ENCODE measurements at places on chromosomes 2 and 18.
A peak's percentile ranks its signal among the peaks of the same experiment; 100 is the strongest.

- no peak for DNase-seq
Observed at GRCh38 chr18:40841467-40841866, 1113.6 kb upstream of the PIK3C3 start.

- DNase-seq = no peak
Observed at GRCh38 chr18:9109523-9109922, 7.0 kb downstream of the NDUFV2 start.

DNA sequence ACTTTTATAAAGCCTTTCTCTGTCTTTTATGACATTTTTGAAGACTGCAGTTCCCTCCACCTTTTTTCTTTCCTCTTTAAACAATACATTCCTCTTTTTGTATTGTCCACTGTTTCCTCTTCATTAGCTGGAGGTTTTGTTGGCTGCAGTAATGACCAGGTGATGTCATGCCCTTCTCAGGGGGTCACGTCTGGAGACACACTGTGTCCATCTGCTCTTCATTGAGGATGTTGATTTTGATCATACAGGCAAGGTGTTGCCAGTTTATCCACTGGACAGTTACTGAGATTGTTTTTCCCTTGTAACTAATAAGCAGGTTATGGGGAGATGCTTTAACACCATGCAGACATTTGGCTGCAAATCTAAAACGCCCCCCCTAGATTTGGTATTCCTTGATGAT lies 19.8 kb downstream of the ZNF407 start:
- DNase-seq = no peak

- peak; percentile 67 for DNase-seq
Observed at GRCh38 chr2:219159771-219160185, 837 bp downstream of the NHEJ1 start.

DNA sequence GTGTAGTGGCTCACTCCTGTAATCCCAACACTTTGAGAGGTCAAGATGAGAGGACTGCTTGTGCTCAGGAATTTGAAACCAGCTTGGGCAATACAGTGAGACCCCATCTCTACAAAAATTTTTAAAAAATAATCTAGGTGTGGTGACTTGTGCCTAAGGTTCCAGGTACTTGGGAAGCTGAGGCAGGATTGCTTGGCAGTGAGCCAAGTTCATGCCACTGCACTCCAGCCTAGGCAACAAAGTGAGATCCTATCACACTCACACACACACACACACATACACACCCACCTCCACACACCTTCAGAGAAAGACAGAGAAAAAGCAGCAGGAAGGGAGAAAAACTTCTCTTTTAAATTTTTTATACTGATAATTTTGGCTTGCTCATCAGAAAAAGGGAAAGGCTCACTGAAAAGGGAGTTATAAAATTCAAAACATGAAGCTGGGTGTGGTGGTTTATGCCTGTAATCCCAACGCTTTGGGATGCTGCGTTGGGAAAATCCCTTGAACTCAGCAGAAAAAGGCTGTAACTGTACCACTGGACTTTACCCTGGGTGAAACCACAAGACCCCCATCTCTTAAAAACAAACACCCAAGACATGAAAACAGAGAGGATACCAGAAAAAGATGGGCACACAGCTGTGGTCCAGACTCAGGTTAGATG lies 25.7 kb downstream of the FAM168B start:
- DNase-seq = no peak

DNA sequence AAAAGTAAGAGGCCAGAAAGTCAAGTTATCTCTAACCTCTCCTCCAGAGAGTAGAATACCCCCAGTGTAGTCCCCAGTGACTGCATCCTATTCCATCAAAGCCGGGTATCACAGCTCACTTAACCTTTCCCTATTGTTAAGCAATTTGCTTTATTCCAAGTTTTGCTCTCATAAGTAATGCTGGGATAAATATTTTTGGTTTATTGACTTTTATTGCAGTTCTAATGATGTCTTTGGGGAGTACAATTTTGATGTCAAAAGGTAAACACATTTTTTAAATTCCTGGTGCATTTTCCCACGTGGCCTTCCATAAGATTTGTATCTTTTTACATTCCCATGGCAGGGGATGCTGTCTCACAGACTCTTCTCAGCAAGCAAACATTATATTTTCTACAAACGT lies 43.3 kb downstream of the CMPK2 start:
- no peak for DNase-seq

- no peak for DNase-seq
Observed at GRCh38 chr2:147086715-147087114, 758.1 kb upstream of the ACVR2A start.

GRCh38 chr2:105773568-105773967 lies 28.9 kb downstream of the NCK2 start:
- no peak for DNase-seq

GRCh38 chr2:71935262-71935848 lies 212.3 kb downstream of the CYP26B1 start:
- no peak for DNase-seq

DNA sequence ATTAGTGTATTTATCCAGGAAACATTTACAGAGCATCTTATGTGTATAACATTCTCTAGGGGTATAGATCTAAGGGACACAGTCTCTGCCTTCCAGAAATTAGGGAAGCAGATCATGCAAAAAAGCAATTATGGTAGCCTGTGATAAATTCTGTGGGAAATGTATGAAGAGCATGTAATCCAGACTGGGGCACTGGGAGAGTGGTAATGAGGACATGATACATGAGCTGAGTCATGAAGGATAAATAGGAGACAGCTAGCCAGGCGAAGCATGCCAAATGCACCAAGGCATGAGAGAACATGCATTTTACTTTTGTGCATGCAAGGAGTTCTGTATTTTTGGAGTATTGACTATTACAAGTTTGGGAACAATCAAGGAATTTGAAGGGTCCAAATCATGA lies 8.9 kb upstream of the RPRM start:
- DNase-seq = no peak

DNA sequence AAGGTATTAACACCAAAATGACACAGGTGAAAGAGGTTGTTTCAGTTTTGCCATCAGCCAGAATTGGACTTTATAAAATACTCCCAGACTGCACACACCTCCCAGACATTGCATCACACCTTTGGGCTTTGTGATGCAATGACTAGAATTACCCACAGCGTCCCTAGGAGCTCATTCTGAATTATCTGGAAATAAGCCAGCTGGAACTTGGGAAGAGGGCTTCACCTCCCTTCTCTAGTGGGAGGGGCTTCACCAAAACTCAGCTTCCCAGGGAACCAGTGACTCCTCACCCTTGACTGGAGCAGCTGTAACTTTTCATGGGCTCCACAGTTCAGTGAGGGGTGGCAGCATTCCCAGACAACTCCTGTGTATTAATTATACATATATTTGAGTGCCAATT lies 83.1 kb upstream of the BZW1 start:
- no peak for DNase-seq

- DNase-seq = no peak
Observed at GRCh38 chr18:24055009-24055804, 40.7 kb downstream of the TTC39C start.

- DNase-seq = no peak
Observed at GRCh38 chr2:48218169-48218568, 311.8 kb upstream of the STON1 start.

- no peak for DNase-seq
Observed at GRCh38 chr2:239927424-239927981, 97.6 kb downstream of the NDUFA10 start.

- peak; percentile 62 for DNase-seq
Observed at GRCh38 chr2:16664052-16664731, 1.4 kb downstream of the CYRIA start.

- DNase-seq = peak; percentile 65
Observed at GRCh38 chr2:172551271-172551670, 4.6 kb upstream of the PDK1 start.

GRCh38 chr2:238427435-238428162 lies 872 bp downstream of the ASB1 start:
- DNase-seq = no peak

Measured in GM23338 (cell line).